ENCODE measurements at places on chromosomes 6 and 20. TPM values are rescaled to one million over a fixed set of nuclear protein-coding genes. Genes with fewer than 3 reads are reported as not detected.

DNA sequence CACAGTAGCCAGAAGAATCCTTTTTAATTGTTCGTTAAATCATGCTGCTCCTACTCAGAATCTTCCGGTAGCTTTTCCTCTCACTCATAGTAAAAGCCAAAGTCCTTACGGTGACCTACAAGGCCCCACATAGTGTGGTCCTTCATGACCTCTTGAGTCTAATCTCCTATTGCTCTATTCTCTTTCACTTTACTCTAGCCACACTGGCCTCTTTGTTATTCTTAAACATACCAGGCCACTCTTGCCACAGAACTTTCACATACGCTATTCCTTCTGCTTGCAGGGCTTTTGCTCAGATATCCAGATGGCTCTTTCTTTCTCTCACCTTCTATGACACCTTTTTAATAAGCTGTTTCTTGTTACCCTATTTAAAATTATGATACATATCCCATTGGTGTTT lies 25.7 kb downstream of the ZNF391 start:
- no peak for DNase-seq

The MOCS3 gene
- total RNA-seq: 2.7 TPM

The SGK2 gene
- 1.3 TPM for total RNA-seq

- DNase-seq: no peak
Observed at GRCh38 chr6:89758830-89759229, 60.8 kb downstream of the MDN1 start.

The SIRPB1 gene
- total RNA-seq: 1.9 TPM

The EPHA7 gene
- total RNA-seq: 0.24 TPM

DNA sequence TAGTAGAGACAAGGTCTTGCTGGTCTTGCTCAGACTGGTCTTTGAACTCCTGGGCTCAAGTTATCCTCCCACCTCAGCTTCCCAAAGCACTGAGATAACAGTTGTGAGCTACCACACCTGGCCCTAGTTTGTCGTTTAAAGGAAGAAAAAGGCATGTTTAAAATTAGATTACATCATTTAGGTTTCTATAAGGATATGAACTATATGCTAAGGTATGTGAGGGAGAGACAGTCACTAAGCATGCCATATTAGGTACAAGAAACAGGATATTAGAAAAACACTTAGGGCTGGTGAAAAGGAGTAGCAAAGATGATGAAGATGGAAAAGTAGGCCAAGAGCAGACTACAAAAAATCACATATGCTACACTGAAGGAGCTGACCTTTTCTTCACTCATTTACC lies 106.4 kb downstream of the ASCC3 start:
- DNase-seq: no peak

- no peak for DNase-seq
Observed at GRCh38 chr6:132530293-132530974, 7.6 kb upstream of the TAAR9 start.

GRCh38 chr6:77674211-77674610 lies 21.4 kb downstream of the MEI4 start:
- no peak for DNase-seq

- no peak for DNase-seq
Observed at GRCh38 chr6:49551078-49551865, 804 bp downstream of the C6orf141 start.

DNA sequence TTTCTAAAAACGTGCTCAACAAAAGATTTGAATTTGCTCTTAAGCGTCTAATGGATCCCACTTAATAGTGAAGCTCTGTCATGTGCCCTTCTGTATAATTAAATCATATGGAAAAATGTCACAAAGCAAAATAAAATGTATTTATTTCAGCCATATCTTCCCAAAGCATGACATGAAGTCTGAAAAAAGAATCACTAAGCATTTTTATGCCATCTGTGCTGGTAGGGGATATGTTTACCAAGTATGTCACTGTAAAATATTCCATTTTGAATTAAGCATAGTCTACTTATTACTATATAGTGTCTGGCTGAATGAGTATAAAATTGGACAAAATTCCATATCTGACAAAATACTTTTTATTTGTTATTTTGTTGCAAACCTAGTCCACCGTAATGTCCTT lies 248.0 kb upstream of the QKI start:
- no peak for DNase-seq

- DNase-seq: peak; percentile 90
Observed at GRCh38 chr20:46174469-46175126, 56.5 kb downstream of the CD40 start.

- DNase-seq: no peak
Observed at GRCh38 chr20:44025756-44026155, 111.1 kb downstream of the TOX2 start.

The LGSN gene
- not detected for total RNA-seq

GRCh38 chr6:139508023-139508422 lies 133.6 kb upstream of the CITED2 start:
- no peak for DNase-seq

DNA sequence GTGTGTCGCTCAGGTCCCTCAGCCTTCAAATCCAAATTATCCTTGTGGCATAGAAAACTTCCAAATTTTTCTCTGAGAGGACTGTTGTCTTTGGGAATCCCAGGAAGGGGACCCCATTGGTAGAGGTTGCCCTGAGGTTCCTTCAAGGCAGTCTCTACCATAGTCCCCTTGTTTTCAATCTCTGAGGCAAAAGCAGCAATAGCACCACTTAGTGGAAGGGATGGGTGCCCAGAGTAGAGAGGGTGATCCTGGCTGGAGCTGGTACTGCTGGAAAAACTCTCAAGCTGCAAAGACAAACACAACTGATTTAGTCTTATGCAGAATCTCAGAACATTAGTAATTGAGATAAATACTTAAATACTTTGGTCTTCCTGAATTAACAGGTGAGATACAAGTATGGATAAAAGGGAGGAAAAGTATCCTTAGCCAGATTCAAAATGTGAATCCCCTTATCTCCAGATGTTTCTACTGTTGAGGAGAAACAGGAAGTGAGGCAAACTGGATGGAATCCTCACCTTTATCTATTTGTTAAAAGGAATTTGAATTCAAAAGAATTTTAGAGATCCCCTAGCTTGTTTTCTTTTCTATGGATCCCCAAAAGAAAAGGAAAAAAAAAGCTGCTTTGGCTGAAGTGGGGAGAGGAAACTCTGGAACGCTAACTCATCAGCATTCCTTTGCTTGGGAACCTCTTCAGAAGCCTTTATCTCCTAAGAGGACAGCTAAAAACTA lies 13.4 kb downstream of the ZNF318 start:
- no peak for DNase-seq

DNA sequence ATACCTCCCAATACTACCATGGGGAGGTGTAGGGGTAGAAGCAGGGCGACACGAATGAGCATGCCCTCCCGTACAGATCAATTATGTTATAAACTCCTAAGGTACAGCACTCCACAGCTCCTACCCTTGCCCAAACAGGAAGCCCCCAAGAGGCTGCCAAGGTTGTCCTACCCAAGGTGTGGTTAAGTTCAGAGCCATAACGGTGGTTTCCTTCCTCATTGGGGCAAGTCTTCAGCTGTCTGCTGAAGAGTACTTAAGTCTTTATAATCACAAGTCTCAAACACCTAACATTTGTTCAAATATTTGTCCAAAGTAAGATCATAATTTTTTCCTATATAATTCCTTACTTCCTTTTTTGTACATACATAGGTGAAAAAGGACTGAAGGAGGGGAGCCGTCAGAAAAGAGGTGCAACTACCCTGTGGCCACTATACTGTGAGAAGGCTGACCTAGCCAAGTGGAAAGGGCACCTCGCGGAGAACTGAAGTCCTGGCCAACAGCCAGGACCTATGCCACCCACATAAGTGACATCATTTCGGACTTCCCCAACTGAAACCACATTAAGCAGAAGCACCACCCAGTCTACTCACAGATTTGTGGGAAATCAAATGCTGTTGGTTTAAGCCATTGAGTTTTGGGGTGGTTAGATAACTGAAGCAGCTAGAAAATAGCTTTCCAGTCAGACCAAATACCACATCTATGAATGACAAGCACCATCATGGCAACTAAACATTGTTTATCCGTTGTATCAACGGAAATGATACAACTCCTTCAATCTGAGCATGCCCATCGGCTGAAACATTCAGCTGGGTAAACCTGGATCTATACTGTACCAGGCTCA lies 2.9 kb upstream of the RAB22A start:
- DNase-seq: no peak

The IRF4 gene
- 1.7 TPM for total RNA-seq

DNA sequence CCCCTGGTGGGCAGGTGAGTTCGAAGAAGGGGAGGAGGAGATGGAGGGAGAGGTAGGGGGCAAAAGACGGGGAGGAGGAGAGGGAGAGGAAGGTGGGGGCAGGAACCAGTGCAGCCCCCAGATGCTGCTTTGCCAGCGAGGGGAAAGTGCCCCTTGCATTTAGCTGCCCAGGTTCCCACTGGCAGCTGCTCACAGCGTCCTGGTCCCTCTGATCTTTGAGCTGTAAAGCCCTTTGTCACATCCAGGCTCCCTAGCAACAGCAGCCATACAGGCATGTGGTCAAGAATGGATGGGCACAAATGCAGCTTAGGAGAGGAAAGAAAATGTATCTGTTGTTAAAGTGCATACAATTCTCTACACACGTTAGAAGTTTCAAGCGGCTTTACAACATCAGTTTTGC lies 160.9 kb downstream of the CD83 start:
- DNase-seq: no peak

DNA sequence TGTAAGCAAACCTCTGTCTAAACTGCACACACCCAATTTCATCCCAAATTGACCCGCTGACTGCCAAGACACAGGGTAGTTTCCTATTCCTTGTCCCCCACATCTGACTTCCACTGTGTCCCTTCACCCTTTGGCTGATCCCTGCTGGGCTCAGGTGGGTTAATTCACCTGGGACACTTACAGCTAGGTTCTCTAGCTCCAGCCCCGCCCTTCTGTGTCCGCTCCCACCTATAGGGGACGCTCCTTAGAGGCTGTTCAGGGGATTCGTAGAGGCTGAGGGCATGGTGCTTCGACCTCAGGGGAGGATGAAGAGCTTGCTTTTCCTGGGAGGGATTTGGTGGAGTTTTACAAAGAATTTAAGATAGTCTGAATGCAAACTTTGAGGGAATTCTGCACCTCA lies 4.0 kb upstream of the CD93 start:
- no peak for DNase-seq

DNA sequence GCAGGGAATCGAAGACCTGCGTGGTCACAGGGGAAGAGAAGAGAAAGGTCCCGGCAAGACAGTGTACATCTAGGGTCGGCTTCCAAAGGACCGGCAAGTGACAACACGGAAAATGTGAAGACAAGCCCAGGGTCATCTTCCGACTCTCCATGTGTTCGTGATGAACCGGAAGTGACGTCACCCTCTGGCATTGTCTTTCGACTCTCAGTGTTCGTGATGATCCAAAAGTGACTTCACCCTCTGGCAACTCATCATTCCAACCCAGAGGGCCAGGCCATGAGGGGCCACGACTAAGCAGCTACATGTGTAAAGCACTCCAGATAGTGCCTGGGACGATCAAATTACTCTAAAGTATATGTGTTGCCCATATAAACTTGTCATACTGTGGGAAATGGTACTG lies 290.8 kb downstream of the THBS2 start:
- DNase-seq: peak; percentile 88

DNA sequence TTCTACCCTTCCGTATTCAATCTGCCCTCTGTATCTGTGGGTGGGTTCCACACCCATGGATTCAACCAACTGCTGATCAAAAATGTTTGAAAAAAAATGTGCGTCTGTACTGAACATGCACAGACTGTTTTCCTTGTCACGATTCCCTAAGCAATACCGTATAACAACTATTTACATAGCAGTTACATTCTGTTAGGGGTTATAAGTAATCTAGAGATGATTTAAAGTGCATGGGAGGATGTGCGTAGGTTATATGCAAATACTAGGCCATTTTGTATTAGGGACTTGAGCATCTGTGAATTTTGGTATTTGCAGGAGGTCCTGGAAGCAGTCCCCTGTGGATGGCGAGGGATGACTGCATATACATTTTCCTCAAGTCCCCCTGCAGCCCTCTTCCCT lies 486.9 kb downstream of the PREX1 start:
- DNase-seq: no peak

GRCh38 chr6:40550202-40551101 lies 36.7 kb downstream of the LRFN2 start:
- DNase-seq: peak; percentile 49

GRCh38 chr20:19932170-19932667 lies 84.9 kb upstream of the NAA20 start:
- DNase-seq: no peak

The PPP1R3G gene
- 4.2 TPM for total RNA-seq

GRCh38 chr20:34863421-34863965 lies 9.2 kb downstream of the GGT7 start:
- DNase-seq: no peak

GRCh38 chr20:50625986-50626677 lies 65.2 kb downstream of the RIPOR3 start:
- no peak for DNase-seq

GRCh38 chr6:33998660-33999059 lies 147.2 kb downstream of the GRM4 start:
- no peak for DNase-seq

DNA sequence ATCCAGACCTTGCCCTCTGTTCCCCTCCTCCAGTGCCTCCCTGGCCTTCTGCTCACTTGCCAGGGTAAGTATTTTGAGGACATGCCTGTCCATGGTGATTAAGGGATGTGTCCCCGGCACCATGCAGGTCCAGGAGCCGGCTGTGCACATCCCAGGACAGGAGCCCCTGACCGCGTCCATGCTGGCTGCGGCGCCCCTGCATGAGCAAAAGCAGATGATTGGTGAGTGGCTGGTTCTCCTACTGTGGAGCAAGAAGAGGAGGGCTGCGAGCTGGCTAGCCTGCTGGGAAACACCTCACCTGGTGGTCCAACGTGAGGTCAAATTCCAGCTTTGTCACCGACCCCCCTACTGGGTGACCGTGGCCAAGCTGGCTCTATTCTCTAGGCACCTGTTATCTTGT lies 23.7 kb downstream of the TOMM34 start:
- no peak for DNase-seq

All from posterior vena cava (tissue), 2 donors.